Stimulated activated CD4-positive, alpha-beta T cell treated with anti-CD3 and anti-CD28 coated beads, Interleukin-12 subunit alpha, Interleukin-12 subunit beta, amount 100 ng/mL, for 48 hours (primary cell): ENCODE measurements at places on chromosomes 4 and X.

DNA sequence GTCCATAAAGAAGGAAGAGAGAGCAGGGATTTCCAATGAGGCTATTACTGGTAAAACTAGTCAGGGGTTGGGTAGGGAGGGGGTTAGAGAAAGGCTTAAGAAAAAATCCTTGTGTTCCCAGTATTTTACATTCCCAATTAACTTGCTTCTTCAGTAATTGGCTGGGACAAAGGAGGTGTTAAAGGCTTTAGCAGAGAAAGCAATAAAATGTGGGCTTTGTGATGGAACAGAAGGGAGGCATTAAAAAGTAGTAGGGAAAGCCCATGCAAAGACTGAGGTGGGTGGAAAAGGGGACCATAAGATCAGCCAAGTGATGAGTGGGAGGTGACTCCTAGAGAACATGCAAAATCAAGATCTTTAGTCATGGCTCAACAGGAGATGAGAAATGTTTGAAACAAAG lies 1467.2 kb downstream of the RPA4 start:
- no peak for DNase-seq

DNA sequence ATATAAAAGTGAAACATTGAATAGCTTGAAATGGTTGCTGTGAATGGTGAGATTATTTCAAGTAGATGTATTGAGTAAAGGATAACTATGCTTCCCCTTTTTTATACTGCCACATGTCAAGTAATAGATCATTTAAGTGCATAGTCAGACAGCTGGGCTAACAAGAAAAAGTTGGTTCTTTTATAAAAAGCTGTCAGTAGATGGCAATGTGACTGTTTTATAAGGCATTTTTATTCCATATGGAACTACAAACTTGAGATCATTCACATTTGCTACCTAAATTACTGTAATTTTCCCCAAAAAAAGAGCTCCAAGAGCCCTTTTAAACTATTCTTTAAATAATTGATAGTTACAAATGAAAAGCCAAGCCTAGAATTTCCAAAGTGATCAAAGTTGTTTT lies 831.0 kb downstream of the C4orf33 start:
- DNase-seq: no peak

- no peak for DNase-seq
Observed at GRCh38 chrX:49137492-49137891, 14.0 kb upstream of the GPKOW start.

- no peak for DNase-seq
Observed at GRCh38 chrX:9746148-9746888, 19.3 kb downstream of the GPR143 start.

GRCh38 chr4:26218677-26219605 lies 101.9 kb upstream of the RBPJ start:
- no peak for DNase-seq

DNA sequence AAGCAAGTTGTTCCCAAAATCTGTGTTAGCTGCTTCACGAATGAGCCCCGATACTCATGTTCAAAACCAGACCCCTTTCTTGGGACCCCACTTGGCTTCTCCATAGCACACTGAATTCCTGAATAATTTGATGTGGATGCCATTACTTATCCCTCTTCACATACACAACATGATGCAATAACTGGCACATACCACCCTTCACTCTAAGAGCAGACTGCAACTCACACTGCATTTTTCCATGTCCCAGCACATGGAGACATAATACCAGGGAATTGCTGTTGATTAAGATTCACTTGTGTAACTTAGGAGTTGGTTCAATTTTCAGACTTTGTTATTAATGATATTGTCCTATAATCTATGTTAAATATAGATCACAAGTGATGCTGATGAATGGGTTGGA lies 213.4 kb downstream of the MAML3 start:
- DNase-seq: no peak

DNA sequence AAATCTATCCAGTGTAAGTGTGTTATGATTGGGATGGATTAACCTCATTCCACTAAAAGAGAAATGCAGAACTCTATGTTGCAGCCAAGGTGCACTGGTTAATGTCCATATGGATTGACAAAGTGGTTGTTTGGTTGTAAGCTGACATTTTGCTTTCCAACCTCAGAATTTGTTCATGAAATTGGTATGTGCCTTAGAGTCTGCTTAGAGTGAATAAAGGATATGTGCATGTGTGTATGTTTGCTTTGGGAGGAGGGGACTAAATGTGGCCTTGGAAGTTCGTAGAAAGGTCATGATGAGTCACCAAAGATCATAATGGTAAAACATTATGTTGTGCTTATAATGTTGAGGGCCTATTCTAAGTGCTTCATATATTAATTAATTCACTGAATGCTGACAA lies 44.1 kb upstream of the MBNL3 start:
- DNase-seq: no peak

- no peak for DNase-seq
Observed at GRCh38 chrX:130111220-130112154, 1.2 kb upstream of the ELF4 start.

- no peak for DNase-seq
Observed at GRCh38 chr4:47705326-47705981, 132.4 kb downstream of the CORIN start.

DNA sequence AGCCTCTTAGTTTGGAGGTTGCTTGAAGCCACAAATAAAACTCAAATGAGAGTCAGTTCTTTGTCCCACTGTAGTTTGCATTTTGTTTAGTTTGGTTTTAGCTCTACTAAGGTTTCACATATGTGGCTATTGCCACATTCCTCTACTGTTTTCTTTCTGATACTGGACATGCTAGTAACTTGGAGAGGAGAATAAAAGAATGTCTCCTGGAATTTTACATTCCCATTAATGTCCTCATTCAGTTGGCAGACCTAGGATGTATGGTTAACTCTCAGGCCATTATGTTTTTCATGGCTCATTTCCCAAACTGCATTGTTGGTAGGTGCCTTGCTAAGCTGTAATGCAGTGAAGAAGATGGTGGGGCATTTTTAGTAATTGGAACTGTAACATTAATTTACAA lies 29.9 kb downstream of the UPRT start:
- no peak for DNase-seq

- DNase-seq: no peak
Observed at GRCh38 chrX:10501611-10502010, 118.8 kb downstream of the MID1 start.

DNA sequence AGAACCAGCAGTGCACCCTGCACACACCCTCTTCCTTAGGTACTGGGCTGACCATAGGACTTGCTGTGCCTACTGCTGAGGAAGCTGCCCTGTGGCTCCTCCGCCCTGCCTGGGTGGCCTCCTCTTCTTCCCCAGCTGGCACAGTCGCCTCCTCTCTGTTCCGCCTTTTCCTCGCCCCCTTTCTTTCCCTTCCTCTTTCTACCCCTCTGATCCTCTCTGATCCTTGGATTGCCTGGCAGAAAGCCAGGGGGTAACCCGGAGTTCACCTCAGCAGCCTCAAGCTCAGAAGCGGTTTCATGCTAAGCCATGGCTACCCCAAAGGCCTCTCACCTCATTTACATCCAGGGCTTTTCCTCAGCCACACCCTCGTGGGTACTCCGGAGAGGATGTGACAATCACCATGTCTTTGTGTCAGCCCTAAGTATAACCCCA lies 136.2 kb downstream of the SMIM20 start:
- no peak for DNase-seq

DNA sequence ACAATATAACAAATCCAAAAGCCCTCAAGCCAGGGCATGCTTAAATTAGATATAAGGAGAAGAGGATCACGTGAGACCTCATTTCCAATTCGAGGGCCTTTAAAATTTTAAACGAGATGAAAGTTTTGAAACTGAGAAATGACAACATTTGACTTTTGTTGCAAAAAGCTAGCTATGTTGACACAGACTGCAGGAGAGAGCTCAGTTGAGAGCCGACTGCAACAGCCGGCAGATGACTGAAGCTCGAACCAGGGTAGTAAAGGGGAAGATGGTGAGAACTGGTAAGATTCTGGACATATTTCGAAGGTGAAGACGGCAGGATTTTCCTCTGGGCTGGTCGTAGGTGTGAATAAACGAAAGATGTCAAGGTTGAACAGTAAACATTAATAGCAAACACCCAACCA lies 773 bp downstream of the PRMT9 start:
- peak; percentile 8 for DNase-seq

DNA sequence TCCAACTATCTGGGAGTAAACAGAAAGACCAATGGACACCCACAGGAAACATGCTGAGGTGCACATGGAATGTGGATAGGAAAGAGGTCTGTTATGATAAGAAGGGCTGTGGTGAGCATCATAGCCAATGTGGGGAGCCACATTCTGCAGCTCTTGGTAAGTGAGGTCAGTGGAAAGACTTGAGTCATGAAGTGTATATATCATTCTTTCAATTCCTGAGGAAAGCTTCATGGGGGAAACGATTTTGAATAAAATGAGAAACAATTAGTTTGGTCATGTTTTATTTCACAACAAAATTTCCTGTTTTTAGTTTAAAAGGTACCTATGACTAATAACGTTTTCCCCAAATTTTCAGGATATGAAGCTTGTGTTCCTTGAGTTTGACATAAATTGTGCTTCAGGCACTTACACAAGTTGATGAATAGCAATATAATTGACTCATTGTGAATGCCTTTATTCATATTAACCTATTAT lies 41.4 kb upstream of the RASSF6 start:
- no peak for DNase-seq

GRCh38 chrX:54808109-54808604 lies 612 bp downstream of the MAGED2 start:
- DNase-seq: no peak

DNA sequence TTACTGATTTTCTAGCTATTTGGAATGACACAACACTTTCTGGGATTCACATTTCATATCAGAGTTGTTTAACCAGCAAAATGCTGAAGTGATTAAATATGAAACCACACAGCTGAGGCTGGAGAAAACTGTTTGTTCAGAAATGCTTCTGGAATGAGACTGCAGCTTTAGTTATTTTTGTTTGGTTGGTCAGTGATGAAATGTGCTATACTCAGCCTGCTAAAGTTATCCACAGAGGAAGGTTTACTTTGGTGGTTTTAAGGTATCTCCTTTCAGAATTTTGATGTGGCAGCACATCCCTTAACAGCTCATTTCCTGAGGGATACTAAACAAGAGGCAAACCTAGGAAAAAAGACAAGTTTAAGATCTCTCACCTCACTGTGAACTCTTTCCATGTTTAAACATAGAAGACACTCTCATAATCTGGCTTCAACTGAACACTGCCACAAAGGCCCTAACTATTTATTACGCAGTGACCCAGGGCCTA lies 106.6 kb upstream of the PDE5A start:
- DNase-seq: no peak
